ENCODE measurements at places on chromosomes 7 and 10.

GRCh38 chr7:127831318-127832219 is 179.6 kb downstream of the SND1 start:
- no peak for DNase-seq

DNA sequence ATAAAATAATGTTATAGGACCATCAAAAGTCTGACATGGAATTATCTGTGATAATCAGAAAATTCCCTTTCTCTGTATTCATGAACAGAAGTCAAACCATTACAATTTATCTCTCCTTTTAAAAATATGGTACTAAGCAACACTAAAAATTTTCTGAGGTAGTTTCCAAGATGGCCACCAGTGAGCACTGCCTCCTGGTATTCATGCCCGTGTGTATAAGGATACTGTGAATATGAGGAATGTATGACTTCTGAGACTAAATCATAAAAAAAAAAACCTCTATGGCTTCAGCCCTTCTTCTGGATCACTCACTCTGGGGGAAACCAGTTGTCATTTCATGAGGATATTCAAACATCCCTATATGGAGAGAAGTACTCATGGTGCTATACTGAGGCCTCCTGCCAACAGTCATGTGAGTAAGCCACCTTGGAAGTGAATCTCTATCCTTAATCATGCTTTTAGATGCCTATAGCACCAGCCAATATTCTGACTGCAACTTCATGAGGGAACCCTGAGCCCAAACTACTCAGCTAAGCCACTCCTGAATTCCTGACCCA is 41.1 kb downstream of the SIRT1 start:
- DNase-seq, result no peak

DNA sequence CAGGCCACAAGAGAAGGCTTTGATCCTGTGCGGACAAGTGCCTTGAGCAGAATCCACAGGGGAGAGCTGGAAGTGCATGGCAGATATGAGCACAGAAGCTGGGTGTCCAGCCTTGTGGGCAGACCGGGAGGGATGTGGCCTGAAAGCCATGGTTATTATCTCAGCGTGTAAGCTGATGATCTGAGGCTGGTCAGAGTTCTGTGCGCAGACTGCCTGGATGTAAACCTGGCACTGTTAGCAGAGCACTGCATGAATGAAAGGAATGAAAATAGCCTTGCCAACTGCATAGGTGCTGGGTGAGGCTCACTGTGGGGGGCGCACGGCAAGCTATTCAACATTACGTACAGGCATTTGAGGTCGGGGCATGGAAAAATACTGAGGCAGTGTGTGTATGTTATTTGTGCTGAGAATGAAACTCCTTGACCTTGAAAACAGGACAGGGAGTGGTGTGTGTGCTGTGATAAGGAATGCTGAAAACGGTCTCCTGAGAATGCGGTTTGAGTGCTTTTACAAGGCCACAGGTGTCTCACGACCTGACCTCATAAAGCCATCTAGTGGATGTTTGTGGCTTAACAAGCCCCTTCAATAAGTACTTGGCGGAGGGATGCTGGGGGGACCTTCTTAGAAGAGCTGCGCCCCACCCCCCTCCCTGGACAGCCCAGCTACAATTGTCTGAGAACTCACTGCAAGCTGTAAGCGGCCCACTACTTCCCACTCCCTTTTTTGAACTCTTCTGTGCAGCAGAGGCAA is 18.7 kb downstream of the AKR1C1 start:
- DNase-seq, result peak; percentile 25

- DNase-seq, result no peak
These were observed 120.8 kb upstream of the NANOS1 start for GRCh38 chr10:118908557-118909256.

DNA sequence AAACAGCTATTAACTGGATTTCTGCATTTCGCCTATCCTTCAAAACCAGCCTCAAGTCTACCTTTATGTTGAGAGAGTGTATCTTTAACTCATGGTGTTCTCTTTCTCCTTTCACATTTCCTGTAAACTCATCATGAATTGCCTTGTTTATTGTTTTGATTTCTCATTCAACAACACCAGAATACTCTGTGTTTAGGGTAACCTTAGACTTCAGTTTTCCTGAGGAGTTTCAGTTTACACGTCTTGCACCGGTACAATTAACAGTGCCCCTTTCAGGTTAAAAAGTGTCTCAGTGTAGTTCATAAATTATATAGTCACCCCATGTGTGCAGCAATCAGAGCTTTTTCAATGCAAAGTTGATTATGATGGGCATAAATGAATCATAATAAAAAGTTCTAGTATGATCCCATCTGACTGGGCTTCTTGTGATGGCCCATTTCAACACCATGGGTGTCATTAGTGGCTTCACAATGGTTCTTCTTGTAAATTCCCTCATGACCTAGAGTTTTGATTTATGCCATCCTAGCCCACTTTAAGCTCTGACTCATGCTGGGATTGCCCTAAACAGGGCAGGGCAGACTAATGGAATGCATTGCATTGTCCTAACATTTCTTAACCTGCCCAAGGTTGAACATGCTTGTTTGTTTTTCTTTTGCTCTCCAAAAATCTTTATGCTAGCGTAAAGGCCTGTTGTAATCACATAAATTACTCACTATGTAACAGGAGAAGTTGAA is 22.0 kb downstream of the ITGB8 start:
- no peak for DNase-seq

DNA sequence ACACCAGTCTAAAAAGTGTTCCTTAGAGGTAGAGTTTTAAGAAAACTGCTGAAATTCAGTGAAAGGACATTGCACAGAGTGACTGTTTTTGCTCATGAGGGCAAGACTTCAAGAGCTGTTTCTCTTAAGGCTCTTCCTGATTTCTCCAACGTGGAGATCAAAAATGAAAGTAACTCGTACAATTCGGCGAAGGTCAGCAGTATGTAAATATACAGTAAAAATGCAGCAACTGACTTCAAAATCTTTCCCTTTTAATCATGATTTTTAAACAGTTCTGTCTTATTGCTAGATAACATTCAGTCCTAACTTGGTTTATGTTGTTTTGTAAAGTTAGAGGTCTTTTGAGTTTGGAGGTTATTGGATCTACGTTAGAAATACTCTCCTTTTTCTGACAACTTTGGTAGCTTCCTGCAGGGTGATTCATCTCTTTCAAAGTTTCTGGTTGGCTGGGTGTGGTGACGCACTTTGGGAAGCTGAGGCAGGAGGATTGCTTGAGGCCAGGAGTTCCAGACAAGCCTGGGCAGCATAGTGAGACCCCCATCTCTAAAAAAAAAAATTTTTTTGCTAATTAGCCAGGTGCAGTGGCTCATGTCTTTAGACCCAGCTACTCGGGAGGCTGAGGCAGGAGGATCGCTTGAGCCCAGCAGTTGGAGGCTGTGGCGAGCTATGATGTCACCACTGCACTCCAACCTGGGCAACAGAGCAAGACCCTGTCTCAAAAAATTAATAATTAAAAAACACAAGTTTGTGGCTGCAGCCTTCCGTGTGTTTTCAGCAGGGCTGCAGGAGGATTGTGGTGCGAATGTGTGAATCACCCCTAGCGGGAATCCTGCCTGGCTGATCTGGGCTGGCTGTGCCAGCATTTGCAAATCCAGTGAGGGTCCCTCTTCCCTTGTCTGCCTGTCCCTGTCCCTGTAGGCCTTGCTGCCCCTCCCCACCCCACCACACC is 29.2 kb upstream of the AP5Z1 start:
- peak; percentile 72 for DNase-seq

GRCh38 chr10:78740976-78741915 is 327.5 kb upstream of the ZMIZ1 start:
- DNase-seq, result no peak

DNA sequence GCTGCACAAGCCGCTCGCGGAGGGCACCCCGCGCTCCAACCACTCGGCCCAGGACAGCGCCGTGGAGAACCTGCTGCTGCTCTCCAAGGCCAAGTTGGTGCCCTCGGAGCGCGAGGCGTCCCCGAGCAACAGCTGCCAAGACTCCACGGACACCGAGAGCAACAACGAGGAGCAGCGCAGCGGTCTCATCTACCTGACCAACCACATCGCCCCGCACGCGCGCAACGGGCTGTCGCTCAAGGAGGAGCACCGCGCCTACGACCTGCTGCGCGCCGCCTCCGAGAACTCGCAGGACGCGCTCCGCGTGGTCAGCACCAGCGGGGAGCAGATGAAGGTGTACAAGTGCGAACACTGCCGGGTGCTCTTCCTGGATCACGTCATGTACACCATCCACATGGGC is 50.0 kb downstream of the FIGNL1 start:
- DNase-seq, result no peak

- DNase-seq, result no peak
These were observed 246.2 kb downstream of the ETV1 start for GRCh38 chr7:13743226-13743625.

DNA sequence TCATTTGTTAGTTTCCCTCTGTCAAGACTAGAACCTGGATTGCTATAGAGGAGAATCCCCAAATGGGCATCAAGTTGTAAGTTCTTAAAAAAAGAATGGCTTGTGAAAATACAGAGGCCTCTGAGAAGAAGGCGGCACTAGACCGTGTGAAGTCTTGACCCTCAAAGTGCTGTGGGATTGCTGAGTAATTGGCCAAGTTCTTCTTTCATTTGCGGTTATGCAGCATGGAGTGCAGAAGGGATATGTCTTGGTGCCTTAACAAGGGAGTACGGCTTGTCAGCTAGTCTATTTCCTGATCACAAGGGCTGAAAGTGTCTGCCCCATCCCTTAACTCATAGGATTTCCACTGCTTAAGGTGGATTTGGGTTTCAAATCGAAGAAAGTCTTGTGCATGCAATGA is 81.2 kb downstream of the MKX start:
- no peak for DNase-seq

DNA sequence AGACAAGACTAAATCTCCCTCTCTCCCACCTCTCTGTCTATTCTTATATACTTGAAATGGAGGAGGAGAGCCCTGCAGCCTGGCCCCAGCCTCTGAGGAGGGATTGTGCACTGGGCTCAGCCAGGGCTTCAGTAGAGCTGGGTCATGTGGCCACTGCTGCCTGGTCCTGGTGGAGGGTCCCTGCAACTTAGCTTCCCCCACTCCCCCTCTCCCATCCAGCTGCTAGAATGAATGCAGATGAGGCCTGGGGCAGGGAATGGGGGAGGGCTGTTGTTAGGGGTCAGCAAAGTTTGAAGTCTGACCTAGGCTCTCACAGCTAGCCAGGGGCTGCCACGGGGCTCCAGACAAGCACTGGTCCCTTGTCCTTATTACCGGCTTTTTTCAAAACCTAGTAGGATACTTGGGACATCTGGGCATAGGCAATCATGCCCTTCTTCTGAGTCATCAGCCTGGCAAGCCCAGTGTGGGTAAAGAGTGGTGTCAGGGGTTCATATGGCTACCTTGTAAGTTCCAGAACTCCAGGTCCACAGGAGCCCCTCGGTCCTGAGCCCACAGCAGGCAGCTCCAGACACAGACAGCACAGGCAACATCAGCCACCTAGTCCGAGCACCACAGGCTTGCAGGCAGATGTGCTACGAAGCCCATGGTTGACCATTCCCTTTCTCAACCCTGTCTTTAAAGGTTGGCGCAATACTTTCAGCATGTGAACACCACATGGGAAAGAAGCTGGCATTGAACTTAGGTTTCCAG is 12.8 kb upstream of the CXCL12 start:
- no peak for DNase-seq

- no peak for DNase-seq
These were observed 182.9 kb downstream of the DOCK4 start for GRCh38 chr7:112023282-112023681.

All from thymus (tissue), 14 donors.